ENCODE measurements at places on chromosomes 12 and 14.

- DNase-seq, result no peak
These were observed 788 bp upstream of the NGDN start for GRCh38 chr14:23468704-23469126.

DNA sequence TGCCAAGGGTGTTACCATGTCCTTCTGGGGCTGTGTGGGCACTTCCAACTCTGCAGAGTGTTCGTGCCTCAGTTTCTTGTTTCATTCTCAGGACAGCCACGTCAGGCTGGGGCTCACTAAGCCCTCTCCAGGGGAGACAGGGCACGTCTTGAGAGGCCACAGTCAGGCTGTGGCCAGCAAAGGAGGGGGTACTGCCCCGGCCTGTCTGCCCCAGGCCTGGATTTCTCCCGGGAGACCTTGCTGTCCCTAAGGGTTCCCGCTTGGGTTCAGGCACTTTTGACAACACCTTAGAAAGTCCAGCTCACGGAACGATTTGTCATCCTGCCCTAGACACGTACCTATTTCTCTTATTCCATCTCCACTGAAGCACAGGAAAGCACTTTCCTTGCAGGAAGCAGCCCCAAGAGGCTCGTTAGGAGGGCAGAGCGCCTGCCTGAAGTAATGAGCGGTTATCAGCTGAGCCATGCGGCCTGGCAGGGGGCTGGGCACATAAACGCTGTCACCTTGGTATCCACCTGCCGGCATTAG is 290.4 kb upstream of the RTL1 start:
- DNase-seq, result no peak

- DNase-seq, result no peak
These were observed 672 bp upstream of the SCFD1 start for GRCh38 chr14:30621354-30621939.

- no peak for DNase-seq
These were observed 13.1 kb downstream of the BATF start for GRCh38 chr14:75535164-75535898.

GRCh38 chr12:77932216-77932615 is 101.5 kb downstream of the NAV3 start:
- DNase-seq, result no peak

DNA sequence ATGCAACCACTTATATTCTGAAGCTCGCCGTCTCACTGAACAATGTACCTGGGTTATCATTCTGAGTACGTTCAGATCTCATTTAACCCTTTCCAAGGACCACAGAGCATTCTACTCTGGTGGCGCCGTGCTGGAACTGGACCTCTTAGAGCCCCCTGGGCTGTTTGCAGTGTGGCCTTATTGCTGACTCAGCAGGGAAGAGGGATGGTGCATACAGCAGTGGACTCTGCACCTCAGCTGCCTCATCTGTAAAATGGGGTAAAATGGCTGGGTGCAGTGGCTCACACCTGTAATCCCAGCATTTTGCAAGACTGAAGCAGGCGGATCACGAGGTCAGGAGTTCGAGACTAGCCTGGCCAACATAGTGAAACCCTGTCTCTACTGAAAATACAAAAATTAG is 2.9 kb downstream of the ALDH2 start:
- no peak for DNase-seq

GRCh38 chr14:22977434-22977683 is 5.0 kb downstream of the AJUBA start:
- no peak for DNase-seq

- DNase-seq, result no peak
These were observed 536 bp downstream of the PARPBP start for GRCh38 chr12:102120564-102120873.

GRCh38 chr12:124296916-124297351 is 2.0 kb downstream of the RFLNA start:
- no peak for DNase-seq

DNA sequence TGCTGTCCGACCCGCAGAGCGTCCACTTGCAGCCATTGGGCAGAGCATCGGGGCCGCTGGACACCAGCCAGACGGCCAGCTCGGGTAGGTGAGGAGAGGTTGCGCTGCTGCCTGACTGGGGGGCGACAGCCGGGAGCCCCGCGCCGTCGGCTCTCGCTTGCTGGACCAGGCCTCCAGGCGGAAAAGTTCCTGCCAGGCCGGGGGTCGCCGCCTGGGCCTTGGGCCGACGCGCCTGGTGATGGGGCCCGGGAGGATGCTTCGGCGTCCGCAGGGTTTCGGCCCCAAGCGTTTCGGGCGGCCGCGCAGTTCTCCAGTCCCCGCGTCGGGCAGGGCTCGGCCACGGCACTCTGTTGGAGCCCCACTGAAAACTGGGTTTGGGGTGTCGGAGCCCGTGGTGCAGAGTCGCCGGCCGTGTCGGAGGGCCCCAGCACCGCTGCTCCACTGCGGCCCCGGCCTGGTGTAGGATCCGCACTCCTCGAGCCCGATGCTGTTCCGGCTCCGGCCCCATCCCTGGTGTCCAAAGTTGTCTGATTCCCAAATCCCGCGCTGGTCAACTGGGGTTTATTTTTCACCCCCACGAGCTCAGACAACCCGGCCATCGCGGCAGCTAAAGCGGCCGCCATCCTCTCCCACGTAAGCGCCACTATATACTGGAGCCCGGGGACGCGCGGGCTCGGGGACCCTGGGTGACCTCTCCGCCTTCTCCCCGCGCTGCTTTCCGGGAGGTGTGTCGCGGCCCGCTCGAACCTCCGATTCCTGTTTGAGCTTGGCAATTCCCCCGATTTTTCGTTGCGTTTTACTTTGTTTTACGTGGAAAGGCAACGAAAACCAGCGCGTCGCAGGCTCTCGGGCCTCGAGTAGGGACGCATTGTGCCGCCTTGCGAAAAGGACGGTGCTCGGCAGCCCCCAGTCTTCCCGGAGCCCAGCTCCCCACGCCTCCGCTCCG is 872 bp downstream of the VSX2 start:
- DNase-seq, result no peak

DNA sequence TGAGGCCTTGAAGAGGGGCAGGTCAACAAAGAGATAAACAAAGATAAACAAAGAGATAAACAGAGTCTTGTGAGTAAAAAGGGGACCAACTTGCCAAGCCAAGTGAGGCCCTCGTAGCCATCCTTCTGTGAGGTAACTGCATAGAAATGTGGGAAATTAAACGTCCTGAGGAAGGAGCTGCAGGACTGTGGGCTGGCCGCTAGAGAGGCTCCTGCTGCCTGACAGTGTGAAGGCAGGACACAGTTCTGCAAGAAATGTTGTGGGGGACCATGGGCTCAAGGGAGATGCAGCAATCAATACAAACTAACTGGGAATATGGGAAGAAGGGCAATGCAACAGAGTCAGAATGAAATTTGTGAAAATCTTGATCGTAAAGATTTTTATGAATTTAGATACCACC is 91.9 kb downstream of the SLC8A3 start:
- no peak for DNase-seq

GRCh38 chr14:95250936-95251335 is 68.8 kb downstream of the CLMN start:
- DNase-seq, result no peak

DNA sequence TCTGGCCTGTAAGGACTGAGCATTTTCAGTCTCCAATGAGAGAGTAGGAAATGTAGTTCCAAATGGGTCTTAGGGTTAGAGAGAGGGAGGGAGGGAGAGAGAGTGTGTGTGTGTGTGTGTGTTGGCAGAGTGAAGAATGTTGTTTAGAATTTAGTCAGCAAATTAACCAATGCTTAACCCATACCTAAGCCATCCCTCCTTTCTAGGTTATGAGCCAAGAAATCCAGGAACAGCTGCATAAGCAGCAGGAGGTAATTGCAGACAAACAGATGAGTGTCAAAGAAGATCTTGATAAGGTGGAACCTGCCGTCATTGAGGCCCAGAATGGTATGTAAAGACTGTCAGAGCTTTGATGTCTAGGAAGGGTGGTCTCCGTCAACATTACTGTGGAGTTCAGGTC is 56.9 kb downstream of the HSP90AA1 start:
- DNase-seq, result no peak

- DNase-seq, result no peak
These were observed 404.7 kb downstream of the MDGA2 start for GRCh38 chr14:47270715-47271114.

DNA sequence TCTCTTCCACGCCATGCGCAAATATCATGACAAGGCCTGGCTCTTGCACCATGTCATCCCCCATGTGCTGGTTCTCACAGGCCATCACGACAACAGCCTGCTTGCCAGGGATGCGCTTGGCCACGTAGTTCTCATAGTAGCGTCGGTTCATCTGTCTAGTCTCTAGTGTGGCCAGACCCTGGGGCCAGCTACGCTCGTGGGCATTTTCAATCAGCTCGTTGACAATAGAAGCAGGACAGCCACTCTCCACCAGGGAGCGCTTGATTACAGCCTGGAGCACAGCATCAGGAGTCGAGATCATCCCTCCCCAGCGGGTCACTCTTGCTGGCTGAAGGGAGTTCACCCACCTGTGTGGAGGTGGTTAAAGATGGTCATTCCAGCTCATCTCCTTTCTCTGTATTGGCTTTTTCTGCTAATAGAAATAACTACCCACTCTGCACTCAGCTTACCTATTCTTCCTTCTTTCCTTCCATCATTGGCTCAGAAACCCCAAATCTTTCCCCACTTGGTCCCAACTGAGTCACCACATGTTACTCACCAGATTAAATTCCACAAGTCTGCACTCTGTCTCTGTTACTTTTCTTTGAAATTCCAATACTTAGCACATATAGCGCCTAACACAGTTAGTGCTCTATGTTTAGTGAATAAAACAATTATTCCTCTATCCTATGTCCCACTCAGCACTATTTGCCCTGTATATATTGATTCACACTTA is 15.1 kb downstream of the RNF41 start:
- no peak for DNase-seq

DNA sequence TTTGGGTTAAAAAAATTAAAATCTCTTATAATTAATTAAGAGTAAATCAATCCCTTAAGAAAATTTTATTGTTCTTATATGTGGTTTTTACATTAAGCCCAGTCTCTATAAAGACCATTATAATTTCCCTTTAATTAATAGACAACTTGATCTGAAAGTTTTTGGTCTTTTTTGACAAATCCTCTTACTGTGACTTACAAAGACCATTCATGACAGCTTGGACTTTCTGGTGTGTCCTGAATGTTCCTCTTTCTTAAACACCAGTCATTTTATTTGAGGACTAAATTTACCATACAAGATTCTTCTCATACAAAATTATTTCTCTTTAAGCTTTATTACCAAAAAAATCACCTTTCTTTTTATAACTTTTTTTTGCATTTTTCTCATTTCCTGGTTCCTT is 368.3 kb downstream of the ADGRD1 start:
- no peak for DNase-seq

DNA sequence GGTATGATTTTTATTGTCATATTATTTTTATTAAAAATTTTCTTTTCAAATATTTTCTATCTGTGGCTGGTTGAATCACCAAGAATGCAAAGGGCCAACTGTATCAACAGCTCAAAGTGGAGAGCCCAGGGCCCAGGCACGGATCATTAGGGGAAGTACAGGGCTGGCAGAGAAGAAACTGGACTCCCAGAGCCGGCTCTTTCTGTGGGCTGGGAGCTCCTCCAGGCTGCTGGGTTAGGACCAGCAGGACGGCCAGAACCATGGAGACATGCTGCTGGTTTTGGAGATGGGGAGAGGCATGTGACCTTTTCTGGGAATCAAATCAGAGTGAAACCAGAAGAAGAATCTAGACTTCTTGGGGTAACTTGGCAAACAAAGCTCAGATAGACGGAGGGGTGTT is 220.5 kb downstream of the CACNA1C start:
- DNase-seq, result no peak

DNA sequence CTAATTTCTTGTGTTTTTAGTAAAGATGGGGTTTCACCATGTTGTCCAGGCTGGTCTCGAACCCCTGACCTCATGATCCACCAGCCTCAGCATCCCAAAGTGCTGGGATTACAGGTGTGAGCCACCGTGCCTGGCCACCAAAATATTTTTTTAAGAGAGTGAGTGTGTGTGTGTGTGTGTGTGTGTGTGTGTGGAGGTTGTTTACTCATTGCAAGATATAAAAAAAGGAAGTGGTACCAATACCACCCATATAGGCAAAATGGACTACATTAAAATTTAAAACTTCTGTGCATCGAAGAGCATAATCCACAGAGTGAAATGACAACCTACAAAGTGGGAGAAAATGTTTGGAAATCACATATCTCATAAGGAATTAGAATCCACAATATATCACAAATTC is 15.5 kb upstream of the CLEC2A start:
- no peak for DNase-seq

DNA sequence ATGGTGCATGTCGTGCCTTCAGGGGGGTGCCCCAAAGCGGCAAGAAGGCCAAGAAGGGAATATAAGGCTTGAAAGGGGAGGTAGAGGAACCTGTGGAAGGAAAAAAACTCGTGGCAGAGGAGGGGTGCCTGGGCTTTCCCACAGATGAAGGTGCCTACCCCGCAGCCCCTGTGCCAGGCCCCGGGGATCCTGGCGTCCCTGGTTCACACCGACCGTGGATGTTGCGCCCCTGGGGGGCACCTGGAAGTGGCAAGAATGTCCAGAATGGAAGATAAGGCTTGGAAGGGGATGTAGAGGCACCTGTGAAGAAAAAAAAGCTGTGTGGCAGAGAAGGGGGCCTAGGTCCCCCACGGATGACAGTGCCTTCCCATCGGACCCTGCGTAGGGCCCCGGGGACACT is 282.2 kb downstream of the ALG10 start:
- no peak for DNase-seq

DNA sequence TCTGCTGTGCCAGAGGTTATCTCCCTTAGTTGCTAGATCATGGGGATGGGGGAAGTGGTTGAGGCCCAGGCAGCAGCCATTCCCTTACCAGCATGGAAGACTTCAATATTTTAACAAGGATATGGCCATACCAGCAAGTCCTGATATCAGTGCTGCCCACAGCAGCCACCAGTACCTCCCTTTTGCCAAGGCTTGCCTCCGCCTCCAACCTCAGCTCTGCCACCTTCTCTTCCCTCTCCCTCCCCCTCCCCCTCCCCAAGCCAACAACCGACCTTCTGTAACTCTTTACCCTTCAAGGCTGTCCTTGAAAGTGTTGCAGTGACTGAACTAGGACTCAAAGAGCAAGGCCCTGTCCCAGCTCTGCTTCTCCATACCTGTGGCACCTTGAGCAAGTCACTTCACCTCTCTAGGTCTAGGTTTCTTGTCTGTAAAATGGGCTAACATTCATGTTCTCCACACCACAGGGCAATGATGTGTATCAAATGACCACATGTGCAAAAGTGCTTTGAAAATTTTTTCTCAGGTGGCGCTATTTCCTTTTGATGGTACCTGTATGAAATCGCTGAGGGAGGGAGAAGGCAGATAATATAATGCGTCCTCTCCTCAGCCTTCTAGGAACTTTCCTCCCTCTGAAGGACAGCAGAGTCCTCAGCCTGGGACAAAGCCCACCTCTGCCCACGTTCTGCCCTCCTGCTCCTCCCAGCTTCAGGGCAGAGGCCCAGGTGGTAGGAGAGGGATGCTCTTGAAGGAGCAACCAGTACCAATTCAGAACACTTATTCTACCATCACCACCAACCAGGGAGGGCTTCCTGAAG is 14.7 kb downstream of the PLEKHG6 start:
- no peak for DNase-seq

- no peak for DNase-seq
These were observed 124.5 kb downstream of the NCOR2 start for GRCh38 chr12:124442772-124443445.

DNA sequence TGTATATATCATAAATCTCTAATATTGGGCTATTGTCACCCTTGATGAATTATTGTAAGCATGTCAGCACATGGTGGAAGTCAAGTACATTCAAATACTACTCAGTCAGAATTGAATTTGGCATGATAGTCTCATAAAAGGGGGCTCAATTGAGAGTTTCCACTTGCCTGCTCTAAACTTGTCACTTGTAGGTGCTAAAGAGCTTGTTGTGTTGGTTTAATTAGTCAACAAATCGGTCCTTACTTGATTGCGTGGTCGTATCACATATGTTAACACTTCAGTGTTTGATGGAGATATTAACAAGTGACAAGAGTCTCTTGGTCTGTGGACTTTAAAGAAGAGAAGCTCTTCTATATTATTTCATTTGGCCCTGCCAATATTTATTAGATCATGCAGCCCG is 81.1 kb downstream of the NKX2-1 start:
- DNase-seq, result no peak

All from stimulated activated CD8-positive, alpha-beta memory T cell treated with anti-CD3 and anti-CD28 coated beads, Interleukin-15, amount 100 ng/mL, for 4 hours (primary cell).